A549 treated with GW870086 at 1 μM for 4 hours (cell line): ENCODE measurements at places on chromosomes 2 and 18. TPM values are rescaled to one million over a fixed set of nuclear protein-coding genes. Genes with fewer than 3 reads are reported as not detected.

SPDYA gene
- total RNA-seq = 0.08 to 0.47 TPM (median 0.24 TPM) in 5 replicates

REEP1 gene
- total RNA-seq = 0.77 to 1.1 TPM (median 1.1 TPM) in 5 replicates

SKA1 gene
- 11.6 to 13.3 TPM (median 12.0 TPM) in 5 replicates for total RNA-seq

TMEFF2 gene
- total RNA-seq = 0.21 to 0.61 TPM (median 0.34 TPM) in 5 replicates

CD8B2 gene
- not detected in 5 replicates for total RNA-seq

L3MBTL4 gene
- not detected in 5 replicates for total RNA-seq

MAP2 gene
- 0.86 to 1.4 TPM (median 1.2 TPM) in 5 replicates for total RNA-seq

CFAP65 gene
- total RNA-seq = 0.14 to 0.21 TPM (median 0.18 TPM) in 4 of 5 replicates, not detected in the other
